ENCODE measurements at places on chromosomes 3 and 15.

DNA sequence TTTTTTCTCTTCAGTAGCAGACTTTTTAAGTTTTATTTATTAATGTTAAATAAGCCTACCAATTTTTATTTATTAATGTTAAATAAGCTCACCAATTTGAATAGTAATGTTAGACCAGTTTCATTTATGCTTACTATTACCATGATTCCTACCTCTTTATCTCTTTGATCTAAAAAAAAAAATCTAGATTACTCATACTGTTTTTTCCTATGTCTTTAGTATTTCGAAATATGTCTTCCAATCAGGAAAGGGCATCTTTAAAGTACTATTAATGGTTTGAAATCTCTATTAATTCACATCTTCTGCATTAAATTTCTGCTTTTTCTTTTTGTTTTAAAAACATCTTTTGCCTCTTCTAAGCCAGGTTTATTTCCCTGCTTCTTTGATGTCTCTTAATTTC is 27.5 kb upstream of the MAPKBP1 start:
- no peak for DNase-seq

DNA sequence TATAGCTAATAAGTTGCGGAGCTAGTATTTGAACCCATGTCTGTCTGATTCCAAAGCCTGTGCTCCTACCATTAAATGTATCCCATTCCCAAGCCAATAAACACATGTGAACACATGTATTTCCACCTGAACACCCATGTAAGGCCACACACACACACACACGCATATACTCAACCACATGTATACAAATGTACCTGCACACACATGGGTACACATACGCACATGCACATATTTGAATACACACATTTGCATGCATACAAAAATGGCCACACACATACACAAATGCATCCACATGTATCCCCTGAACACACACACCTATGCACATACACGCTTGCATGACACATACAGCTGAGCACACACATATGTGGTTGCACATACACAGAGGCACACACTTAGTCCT is 5.4 kb upstream of the MRPS22 start:
- no peak for DNase-seq

GRCh38 chr3:27307566-27307965 is 61.6 kb downstream of the NEK10 start:
- no peak for DNase-seq

DNA sequence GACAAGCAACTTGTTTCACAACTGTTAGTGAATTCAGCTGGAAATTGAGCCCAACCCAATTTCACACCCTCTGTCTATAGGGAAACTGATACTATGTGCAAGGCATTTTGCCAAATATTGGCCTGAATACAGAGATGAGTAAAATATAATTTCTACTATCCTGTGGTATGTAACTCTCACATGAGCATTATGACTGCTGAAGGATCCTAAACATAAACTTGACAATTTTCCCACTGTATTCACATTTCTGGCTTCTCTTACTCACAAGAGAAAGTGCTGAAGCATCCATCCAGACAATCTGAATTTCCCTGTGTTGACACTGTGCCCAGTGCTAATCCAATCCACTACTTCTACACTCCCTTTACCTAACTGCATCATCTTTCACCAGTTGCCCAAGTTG is 28.4 kb downstream of the SERPINI2 start:
- no peak for DNase-seq

DNA sequence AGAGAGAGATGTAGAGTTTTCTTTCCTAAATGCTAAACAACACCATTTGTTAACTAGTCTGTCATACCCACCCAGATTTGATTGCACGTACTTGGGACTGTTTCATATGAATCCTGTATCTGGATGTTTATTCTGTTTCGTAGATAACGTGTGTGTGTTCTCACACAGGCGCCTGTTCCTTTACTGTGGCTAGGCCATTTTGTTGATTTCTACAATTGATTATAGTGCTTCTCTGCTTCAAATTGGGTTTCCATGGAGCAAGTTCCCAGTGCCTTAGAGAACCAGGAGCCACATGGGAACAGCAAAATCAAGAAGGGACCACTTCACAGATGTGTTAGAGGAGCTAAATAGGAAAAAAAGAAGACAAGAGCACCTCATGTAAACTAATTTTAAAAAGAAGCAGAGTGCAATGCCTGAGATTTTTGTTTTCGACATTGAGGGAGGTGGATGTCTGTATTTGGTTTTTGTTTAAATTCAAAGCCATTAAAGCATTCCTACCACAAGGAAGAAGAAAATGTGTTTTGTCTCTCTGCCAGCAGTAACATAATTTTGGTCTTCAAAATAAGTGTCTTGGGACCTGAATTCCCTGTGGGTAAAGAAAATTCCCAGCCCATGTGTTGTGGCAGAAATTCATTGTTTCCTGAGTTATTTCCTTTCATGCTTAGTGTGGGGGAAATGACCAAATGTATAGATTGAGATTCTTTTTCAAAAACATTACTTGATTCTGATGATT is 424.0 kb upstream of the C2CD4B start:
- DNase-seq, result no peak

- DNase-seq, result no peak
Observed at GRCh38 chr15:87777054-87777561, 479.4 kb downstream of the NTRK3 start.

- DNase-seq, result no peak
Observed at GRCh38 chr3:119597548-119598288, at the start of gene PLA1A. Gene PLA1A (plus strand): TSS chr3:119597885. CDS start chr3:119597914, 29 bp downstream.

GRCh38 chr3:56251343-56251945 is 216.8 kb downstream of the ERC2 start:
- no peak for DNase-seq

DNA sequence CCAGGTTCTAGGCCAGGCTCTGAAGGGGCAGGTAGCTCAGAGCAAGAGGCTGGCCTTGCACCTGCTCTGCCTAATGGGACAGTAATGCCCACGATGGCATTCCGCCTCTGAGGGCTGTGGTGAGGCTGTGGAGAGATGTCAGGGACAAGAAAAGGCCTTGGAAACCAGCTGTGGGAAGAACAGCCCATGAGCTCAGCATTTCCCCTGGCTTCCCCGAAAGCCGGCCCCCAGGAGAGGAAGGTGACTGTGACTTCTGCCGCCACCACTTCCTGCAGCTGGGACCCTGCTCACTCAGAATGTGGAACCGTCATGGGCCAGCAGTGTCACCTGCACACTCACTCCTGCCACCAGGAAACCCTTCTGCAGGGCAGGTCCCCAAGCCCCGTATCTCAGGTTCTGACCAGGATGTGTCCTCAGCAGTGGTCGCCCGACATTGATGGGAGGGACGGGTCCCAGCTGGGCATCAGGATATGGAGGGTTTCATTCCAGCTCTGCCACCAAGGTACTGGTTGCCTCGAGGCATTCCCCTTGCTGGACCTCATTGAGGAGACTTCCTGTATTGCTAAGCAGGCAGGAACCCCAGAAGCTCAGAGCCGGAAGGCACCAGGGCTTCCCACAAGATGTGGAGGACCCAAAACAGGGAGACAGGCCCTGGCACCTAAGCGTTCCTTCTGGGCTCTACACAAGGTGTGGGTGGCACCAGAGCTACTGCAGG is 30.7 kb downstream of the SEMA7A start:
- DNase-seq, result no peak

- no peak for DNase-seq
Observed at GRCh38 chr3:178170698-178171535, 365.3 kb upstream of the KCNMB2 start.

- no peak for DNase-seq
Observed at GRCh38 chr3:157443905-157444796, 7.5 kb downstream of the PTX3 start.

DNA sequence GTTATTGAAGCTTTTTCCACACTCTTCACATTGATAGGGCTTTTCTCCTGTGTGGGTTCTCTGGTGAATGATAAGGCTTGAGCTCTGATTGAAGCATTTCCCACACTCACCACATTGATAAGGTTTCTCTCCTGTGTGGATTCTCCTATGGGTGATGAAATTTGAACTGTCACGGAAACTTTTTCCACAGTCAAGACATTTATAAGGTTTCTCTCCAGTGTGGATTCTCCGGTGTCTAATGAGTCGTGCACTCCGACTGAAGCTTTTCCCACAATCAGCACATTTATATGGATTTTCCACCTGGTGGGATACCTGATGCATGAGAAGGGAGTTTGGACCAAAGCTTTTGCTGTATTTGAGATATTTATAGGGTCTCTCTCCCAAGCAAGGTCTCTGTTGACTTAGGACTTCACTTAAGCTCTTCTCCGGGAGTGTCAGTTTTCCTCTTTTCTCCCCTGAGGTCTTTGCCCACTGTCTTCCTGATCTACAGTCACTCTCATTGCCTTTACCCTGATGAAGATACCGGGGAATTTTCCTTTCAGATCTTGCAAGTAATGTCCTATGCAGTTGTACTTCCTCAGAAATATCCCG is 9.4 kb downstream of the ZSCAN29 start:
- no peak for DNase-seq

- DNase-seq, result no peak
Observed at GRCh38 chr3:32495085-32495484, 7.6 kb downstream of the CMTM6 start.

- DNase-seq, result no peak
Observed at GRCh38 chr3:194312743-194313281, 38.3 kb downstream of the CPN2 start.

- DNase-seq, result peak; percentile 15
Observed at GRCh38 chr3:52216585-52217408, 8.6 kb downstream of the TLR9 start.

DNA sequence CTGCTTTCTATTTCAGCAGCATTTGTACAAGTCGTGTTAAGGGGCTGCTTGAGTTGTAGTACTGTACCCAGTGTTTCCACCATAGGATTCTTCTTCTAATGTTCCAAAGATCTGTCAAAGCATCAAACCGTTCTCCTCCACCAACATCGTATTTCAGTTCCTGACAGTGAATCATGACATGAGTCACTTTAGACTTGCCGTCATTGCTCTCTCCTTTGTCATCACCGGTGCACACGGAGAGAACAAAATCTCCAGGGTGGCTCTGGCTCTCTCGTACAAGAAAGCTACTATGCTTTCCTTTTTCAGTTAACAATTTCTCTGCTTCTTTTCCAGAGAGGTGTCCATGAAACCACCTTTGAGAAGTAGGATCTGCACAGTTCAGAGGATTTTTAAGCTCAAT is 270.9 kb upstream of the CCDC54 start:
- no peak for DNase-seq

DNA sequence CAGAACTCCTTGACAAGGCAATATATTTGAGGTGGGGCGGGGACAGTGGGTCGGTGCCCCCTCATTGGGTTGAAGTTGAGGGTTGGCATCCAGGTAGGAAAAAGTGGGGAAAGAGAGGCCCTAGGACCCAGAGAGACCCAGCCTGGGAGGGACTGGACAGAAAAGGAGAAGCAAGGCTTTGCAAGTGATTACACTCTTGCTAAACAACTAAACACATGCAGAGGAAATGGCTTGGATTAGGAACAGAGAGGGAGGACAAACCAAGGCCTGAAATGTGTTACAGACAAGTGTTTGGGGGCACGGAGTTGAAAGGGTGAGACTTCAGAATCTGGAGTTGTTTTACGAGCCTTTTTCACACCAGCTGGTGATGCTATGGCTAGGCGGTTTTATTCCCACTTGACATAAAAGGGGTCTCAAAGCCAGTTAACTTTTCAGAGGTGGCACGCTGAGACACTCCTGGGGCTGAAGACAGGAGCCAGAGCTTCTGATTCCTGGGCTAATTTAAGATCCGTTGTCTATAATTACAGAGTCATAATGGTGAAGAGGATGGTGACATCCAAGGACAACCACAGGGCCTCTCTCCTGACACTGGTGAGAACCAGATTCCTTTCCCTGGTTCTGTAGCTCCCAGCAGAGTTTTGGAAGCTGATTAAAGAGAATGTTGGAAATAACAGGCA is 7.7 kb upstream of the KCTD6 start:
- no peak for DNase-seq

- DNase-seq, result no peak
Observed at GRCh38 chr3:64427671-64428070, 202.4 kb upstream of the PRICKLE2 start.

GRCh38 chr3:120244834-120245225 is 40.2 kb downstream of the GPR156 start:
- no peak for DNase-seq

- no peak for DNase-seq
Observed at GRCh38 chr3:37577697-37578096, 284.0 kb upstream of the CTDSPL start.

GRCh38 chr3:26229801-26230200 is 392.8 kb upstream of the LRRC3B start:
- no peak for DNase-seq

- DNase-seq, result peak; percentile 34
Observed at GRCh38 chr3:127226946-127227842, 34.3 kb downstream of the PRR23E start.

GRCh38 chr3:126618021-126618420 is 36.9 kb downstream of the TXNRD3 start:
- DNase-seq, result no peak

DNA sequence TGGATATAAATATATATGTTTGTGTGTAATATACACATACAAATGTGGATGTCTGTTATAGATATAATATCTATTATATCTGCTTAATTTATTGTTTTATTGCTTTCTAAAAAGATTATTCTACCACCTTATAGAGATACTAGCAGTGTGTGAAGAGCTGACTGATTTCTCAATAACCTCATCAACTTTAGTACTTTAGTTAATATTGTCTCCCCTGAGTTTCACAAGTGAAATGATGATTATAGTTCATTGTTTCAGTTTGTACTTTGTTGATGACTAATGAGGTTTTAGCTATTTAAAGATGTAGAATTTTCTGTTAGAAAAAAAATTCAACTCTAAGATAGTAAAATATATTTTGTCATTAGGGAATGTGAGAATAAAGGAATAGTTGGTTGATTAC is 11.4 kb downstream of the RSRC1 start:
- DNase-seq, result no peak

GRCh38 chr3:171465763-171466162 is 5.6 kb upstream of the TNIK start:
- DNase-seq, result no peak

- DNase-seq, result no peak
Observed at GRCh38 chr3:32106929-32107362, 526 bp downstream of the GPD1L start.

- no peak for DNase-seq
Observed at GRCh38 chr3:3675186-3675585, 124.0 kb upstream of the LRRN1 start.

GRCh38 chr3:136209921-136210320 is 13.8 kb upstream of the MSL2 start:
- DNase-seq, result no peak

GRCh38 chr3:101996832-101997231 is 147.5 kb downstream of the NFKBIZ start:
- DNase-seq, result no peak

DNA sequence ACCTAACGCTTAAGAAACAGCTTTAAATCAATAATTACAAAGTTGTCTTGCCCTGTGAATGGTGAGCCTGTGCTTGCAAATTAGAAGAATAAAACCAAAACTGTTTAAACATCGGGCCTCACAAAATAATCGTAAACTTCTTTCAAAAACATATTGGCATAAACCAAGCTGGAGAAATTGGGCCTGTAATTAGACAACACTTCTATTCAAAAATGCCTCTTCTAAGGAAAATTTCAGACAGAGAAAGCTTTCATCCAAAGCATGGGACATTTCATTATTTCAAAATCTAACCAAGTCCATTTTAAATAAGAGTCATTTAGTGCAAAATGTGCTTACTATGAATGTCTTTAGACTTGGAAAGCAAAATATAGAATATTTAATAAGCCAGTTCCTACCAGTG is 35.5 kb upstream of the GNB4 start:
- no peak for DNase-seq

Measured in stimulated activated naive CD4-positive, alpha-beta T cell (primary cell).